ENCODE measurements at places on chromosomes 2 and 18.

DNA sequence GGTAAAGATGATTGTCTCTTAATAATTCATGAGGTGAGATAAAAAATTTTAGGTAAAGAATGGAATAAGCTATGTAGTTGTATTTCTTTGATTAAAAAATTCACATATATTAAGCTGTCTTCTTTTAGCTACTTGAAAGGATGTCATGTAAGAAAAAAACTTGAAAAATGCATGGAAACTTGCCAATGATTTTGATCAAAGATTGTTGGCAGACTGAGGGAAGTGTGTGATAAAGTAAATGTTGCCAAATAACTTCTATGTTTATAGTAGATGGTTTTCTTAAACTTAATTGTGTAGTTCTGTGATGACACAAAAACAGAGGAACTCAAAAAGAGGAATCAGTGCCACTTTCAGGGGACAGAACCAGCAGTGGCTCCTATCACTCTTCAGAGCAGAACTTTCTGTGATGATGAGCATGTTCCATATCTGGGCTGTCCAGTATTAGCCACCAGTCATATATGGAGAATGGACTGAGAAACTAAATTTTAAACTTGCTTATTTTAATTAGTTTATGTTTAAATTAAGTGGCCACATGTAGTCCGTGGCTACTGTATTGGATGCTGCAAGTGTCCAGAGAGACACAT is 51.9 kb upstream of the SLC38A11 start:
- no peak for DNase-seq

DNA sequence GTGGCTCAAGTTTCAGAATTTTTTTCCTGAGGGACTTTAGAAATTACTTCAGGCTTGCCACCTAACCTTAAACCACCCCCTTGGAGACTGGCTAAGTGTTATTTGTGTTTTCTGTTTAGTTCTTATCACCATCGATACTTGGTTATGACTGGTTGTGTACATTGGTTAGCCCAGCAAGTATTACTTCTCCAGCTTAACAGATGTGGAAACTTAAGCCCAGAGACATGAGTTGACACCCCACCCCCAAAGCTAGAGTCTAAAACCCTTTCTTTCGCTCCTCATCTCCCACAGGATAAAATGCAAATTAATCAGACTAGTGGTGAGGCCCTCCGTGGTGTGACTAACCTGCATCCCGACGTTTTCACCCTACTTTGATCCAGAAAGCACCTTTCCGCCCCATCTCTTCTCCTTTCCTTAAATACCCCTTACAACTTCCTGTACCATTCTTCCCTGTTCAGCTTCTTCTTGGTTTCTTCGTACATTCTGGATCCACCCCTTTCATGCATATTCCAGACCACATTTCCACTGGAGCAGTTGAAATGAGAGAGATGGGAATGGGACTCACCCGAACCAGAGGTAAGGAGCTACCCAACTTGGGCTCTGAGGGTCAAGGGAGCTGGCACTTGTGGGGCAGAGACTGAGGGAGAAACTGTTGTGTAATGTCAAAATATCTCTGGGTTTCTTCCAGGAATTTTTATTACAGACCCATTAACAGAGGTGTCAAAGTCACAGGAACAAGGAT is 819 bp upstream of the MAP3K2 start:
- no peak for DNase-seq

DNA sequence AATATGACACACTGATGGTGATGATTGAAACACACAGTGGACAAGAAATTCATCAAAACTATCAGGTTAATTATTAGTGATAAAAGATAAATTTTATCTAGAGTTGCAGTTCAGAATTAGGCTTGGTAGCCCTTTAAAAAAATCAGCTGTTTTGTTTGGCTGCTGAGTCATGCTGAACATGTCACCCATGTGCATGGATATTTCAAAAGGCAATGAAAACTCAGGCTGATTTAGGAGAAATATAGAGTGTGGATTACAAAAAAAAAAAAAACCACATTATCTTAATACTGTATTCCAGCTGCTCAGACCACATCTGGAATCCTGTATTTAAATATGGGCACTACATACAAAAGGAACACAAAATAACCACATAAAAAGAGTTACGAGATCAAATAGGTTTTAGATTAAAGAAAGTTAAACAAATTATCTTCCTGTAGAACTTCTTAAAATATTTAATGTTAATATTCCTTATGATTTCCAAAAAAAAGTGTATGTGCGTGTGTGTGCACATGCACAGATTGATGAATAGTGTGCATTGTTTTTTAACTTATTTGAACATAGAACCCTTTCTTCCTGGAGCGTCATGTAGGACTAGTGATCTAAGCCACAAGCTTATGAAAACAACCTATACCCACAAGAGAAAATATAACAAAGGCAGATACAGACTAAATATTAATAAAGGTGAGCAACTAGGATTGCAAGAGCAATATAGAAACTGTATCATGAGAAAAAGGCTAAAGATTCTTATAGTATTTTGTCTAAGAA is 186.2 kb downstream of the STK39 start:
- DNase-seq = no peak

- DNase-seq = no peak
These were observed 214.6 kb downstream of the TRIB2 start for GRCh38 chr2:12931186-12931844.

GRCh38 chr2:43088143-43089073 is 138.0 kb downstream of the ZFP36L2 start:
- no peak for DNase-seq

DNA sequence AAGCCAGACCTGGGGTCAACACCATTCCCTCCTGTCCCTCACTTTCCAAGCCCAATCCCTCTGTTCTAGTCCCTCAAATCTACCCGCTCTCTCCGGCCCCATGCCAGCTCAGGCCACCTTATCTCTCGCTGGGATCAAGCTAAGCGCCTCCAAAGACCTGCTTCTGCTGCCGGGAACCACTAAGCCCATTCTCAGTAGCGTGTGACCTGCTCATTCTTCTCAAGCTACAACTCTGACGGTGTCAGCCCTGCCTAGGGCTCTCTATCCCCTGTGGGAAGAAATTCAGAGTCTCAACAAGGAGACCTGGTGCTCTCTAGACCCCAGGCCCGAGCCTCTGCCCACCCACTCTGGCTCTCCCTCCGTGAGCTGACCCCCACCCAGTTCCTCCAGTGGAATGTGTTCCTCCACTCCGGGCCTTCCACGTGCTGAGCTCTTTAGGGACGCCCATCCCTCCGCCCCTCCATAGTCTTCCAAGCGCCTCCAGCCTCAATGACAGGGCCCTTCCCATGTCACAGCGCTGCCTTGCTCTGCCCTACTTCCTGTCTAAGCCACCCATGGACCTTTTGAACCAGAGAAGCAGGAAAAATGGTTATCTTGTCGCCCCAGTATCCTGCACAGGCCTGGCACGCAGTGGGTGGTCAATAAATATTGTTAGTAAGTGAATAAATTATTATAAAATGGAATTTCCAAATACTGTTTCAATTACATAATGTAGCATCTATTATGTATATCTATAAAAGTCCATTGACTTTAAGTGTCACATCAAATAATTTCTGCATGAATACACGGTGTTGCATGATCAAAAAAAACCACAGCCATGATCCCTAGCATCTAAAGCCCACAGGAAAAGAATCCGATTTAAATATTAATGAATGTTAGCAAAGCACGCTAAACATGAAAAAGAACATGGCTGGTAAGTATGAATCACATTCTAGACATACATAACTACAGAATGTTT is 127.6 kb downstream of the ZNF516 start:
- no peak for DNase-seq

GRCh38 chr2:43448011-43448821 is 147.6 kb downstream of the THADA start:
- no peak for DNase-seq

- DNase-seq = no peak
These were observed 401.0 kb downstream of the GRB14 start for GRCh38 chr2:164220265-164220664.

DNA sequence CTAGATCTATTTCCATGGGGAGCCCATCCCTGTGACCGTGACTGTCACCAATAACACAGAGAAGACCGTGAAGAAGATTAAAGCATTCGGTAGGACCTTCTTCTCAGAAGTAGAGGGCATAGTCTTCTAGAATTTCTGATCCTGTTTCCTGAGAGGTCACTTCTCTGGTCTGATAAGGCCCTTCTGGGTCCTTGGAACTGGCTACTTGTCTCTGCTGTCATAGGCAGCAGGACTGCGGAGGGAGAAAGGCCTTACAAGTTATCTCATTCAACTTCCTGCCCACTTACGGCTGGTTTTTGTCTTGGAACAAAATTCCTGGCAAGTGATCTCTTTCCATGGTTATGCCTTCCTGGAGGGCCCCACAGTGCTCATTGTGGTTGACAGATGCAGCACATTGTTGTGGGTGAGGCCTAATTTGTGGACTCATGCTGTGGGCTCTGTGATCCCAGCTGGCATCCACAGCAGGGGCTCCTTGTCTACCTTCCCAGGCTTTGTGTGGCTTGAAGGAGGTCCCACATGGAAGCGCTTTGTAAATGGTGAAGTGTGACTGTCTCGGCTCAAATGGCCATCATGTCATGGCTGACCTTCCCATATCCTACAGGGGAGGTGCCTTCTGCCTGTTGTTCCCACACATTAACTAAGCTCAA is 22.0 kb downstream of the SAG start:
- no peak for DNase-seq

DNA sequence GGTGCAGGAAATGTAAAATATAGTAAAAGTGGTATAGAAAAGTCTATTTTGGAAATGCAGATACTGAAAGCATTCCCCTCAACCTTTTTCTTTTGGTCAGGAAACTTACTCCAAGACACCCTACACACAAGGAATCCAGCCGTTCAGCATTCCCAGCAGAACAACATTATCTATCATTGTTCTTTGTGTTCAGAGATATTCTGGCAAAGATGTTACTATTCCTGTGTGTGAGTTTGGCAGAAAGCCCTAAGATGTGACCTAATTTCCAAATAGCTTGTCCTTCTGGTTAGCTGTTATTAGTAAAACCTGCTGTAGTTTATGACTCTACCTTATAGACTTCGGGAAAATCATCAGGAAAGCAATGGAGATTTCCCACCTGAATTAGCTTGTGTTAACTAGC is 78.1 kb upstream of the PELI1 start:
- no peak for DNase-seq

- DNase-seq = no peak
These were observed 256.4 kb upstream of the NETO1 start for GRCh38 chr18:73124175-73124574.

GRCh38 chr2:9230051-9230802 is 23.6 kb downstream of the ASAP2 start:
- DNase-seq = no peak

DNA sequence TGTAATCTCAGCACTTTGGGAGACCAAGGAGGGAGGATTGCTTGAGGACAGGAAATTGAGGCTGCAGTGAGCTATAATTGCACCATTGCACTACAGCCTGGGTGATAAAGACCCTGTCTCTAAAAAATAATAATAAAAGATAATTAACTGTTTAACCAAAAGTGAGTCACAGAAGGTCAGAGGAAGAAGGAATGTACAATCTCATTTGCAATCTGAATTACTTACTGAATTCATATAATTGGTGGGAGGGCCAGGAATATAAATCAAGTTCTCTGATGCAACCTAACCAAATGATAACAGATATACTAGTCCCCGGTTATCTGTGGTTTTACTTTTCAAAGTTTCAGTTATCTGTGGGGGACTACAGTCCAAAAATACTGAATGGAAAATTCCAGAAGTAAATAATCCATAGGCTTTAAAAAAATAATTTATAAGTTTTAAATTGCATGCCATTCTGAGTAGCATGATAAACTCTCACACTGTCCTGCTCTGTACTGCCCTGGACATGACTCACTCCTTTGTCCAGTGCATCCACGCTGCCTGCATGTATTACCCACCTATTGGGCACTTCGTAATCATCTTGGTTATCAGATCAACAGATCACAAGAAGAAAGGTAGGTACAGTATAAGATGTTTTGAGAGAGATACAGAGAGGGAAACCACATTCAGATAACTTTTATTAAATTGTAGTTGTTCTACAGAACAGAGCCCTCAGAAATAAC is 12.8 kb upstream of the MATN3 start:
- no peak for DNase-seq

- DNase-seq = no peak
These were observed 153.0 kb downstream of the KLHL29 start for GRCh38 chr2:23537991-23538390.

DNA sequence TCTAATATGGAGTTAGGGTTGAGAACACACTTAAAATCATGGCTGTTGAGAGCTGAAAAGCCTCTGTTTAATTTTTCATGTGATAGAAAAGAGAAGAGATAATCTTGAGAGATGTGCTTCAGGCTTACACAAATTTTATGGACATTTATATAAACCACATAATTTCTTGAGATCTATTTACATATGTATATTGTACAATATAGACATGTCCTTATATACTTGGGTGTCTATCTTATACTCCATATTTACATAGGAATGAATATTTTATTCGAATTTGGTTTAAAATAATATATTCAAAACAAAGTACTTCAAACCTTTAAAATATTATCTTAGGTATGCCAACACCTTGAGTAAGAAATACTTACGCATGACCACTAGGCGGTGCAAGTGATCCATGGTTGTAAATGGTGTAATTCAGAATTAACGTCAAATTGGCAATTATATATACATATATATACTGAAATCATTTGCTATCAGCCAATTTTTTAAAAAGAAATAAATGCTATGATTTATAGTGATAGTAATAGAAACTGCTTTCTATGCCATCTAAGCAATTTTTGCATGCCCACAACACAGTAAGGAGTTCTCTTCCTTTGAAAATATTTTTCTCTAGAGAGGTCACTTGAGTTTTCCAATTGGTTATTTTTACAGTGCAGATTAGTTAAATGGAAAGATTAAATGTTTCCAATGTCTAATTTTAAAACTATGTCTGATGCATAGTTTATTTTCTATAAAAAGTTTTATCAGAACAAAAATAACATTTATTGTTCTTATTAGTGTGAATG is 37.6 kb upstream of the SPAG16 start:
- no peak for DNase-seq

GRCh38 chr2:66573821-66574233 is 138.9 kb downstream of the MEIS1 start:
- no peak for DNase-seq

- DNase-seq = no peak
These were observed 33.9 kb downstream of the MBP start for GRCh38 chr18:77098538-77099174.

DNA sequence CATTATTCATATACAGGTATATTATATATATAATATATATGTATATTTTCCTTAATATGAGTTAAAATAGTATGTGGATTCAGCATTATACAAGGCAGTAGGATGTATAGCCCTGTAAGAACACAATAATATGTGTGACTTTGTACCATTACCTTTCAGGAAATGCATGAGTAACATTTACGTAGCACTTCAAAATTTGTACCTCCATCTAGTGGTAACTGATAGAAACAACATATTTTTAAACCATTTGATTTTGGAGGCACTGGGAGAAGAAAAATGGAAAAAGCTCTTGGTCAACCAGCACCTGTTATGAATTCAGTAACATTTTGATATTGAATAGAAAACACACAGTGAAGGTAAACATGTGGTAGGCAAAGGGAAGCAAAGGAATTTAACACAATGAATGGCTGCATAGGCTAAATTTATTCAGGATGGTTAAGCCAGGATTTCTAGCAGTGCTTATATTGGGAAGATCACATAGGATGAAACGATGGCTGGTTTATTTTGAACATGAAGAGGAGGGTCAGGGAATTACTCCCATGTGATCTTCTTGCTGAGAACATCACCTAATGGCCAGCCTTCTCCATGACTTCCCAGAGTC is 565.5 kb downstream of the CCDC85A start:
- no peak for DNase-seq

Data from right forelimb (tissue), 1 donor.